ENCODE measurements at places on chromosomes 2 and 18. TPM values are rescaled to one million over a fixed set of nuclear protein-coding genes. Genes with fewer than 3 reads are reported as not detected.

DNA sequence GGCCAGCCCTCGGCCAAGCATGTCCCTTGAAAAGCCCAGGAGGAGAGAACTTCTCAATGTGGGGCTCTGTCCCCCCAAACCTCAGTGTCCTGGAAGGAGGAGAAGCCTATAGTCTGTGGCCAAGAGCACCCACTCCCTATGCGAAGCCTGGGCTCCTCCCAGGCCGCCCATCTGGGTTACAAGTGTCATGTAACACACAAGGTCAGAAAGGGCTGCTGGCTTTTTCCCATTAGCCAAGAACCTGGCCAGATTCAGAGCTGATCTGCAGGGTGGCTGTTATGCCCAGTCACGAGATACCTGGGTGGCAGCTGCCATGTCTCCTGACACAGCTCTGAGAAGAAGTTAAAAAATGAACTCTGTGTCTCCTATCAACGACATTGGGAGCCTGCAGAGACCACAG lies 170.7 kb downstream of the TNS1 start:
- peaks cover under 1% of the 10 kb centered on the region for H3K36me3 ChIP-seq
- no peak overlapping the region for H3K4me3 ChIP-seq
- no peak for DNase-seq
- peaks cover 7% of the 10 kb centered on the region for H3K4me1 ChIP-seq

- no peak overlapping the region for H3K4me3 ChIP-seq
- no peak overlapping the region for H3K27ac ChIP-seq
- peak; percentile 55 for DNase-seq
These were observed 83.5 kb downstream of the MYL12B start for GRCh38 chr18:3345452-3345851.

Gene GPC1
- 75.1 TPM for total RNA-seq

Gene CTNNA2
- 15.5 TPM for total RNA-seq

Gene HEATR5B
- total RNA-seq = 12.1 TPM

Gene ASPRV1
- total RNA-seq = 3.8 TPM

Gene STPG4
- not detected for total RNA-seq
